ENCODE measurements at places on chromosomes 4 and X.
A peak's percentile ranks its signal among the peaks of the same experiment; 100 is the strongest.

DNA sequence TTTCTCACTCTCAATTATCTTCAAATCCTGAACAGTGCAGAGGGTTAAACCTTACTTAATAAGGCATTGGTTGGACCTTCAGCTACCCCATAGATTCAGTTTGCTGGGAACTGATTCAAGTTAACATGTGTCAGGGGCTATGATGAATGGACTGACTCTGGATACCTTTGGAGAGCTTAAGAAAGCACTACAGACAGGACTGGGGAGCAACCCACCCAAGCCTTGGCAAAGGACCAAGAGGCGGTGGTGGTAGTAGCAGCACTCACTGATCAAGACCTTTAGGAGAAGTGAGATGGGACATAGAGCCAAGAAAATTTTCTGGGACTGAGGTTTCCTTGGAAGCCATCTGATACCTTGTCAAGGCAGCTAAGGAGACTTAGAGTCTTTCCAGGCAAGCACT is 43.0 kb upstream of the TAPT1 start:
- DNase-seq: no peak

DNA sequence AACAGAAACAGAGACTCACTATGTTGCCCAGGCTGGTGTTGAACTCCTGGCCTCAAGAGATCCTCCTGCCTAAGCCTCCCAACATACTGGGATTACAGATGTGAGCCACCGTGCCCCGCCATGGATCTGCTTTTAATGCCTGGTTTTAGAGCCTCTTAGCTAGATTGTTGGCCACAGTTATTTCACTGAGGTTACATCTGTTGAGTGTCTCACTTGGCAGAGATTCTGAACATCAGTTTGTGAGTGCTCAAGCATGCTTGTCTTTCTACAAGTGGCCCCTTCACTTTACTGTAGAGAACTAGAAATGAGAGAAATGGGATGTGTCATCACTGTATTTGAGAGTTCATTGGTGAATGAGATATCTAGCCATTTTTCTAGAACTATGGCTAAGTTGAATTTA is 218.5 kb downstream of the APBB2 start:
- DNase-seq: no peak

DNA sequence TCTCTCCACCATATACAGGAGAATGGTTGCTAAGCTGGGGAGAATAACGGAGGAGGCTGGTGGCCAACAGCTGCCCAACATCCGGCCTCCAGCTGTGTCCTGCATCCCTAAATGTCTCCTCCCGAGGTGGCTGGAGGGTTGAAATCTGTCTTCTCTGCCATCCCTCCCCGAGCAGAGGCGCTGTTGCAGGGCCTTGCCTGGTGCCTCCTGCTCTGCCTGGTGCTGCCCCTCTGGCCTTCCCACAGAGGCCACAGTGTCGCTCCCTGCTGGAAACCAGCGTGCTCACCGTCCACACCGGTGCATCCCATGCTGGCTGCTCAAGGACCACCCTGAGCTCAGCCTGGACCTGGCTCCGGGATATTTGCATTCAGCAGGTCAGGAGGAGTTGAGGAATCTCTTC is 115.2 kb downstream of the ENPP6 start:
- no peak for DNase-seq

DNA sequence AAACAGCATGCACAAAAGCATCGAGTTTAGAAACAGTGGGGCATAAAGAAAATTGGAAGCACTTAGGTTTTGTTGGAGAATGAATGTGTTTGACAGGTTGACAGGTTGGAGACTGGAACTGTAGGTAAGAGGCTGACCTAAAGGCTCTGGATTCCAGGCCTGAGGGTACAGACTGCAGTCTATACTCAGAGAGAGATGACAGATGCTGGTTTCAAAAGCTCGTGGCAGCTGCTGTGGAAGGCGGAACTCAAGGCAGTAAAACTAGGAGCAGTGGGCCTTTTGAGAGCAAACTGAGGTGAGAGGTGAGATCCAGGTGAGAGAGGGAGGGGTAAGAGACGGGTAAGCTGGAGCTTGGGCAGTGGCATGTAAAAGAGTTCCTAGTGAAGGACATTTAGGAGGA is 415.2 kb downstream of the TRIML1 start:
- no peak for DNase-seq

GRCh38 chrX:100674705-100675104 is 30.7 kb downstream of the SRPX2 start:
- DNase-seq: no peak

DNA sequence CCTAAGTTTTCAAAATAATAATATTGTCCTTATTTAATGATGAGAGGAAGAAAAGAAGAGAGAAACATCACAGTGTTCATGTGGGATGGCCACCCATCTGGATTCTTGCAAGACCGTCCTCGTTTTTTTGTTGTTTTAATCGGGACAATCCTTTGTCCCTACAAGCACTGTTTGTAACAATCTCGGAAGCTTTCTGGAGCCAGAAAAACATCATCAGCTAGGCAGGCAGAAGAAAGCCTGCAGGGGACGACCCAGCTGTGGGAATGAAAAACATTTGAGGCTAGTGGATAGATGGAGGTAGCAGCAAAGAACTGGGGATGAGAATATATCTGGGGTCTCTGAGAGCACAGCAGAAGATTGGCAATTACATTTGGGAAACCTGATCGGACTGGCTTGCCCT is 105.6 kb downstream of the DKK2 start:
- no peak for DNase-seq

- DNase-seq: no peak
Observed at GRCh38 chrX:23008431-23009099, 8.8 kb downstream of the DDX53 start.

DNA sequence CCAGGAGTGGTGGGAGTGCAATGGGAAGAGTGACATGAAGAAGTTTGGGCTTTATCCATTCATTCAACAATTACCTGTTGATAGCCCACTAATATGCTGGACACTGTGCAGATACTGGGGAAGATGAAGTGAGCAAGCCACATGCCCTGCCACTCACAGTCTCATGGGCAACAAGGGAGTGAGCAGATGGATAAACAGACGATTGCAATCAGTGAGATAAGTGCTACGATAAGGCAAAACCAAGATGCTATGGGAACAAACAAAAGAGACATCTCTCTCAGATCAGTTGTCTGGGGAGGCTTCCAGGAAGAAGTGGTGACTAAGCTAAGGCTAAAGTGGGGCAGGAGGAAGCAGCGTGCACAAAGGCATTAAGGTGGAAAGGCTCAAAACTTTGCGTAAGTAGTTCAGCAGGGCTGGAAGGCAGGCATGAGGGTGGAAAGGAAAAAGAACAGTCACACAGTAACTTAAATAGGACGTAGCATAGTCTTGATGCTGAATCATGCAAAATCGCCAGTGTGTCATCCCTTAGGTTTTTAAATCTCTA is 31.7 kb downstream of the GAB3 start:
- no peak for DNase-seq

- DNase-seq: no peak
Observed at GRCh38 chr4:39287223-39287622, 78.9 kb downstream of the RFC1 start.

DNA sequence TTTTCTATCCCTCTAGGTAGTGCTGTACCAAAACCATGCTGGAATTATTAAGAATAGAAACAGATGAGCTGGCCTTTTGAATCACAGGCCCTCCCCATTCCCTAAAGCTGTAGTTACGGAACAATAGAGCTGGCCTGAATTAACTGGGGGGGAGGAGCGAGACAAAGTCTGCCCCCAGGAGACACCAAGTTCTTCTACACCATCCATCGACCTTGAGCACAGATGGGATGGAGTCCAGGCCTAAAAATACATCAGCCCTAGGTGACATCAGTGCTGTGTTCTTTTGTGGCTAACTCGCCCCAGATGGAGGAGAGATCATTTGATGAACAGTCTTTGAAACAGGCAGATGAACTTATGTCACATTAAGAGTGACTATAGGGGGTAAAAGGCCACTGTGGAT is 49.6 kb downstream of the LHFPL1 start:
- no peak for DNase-seq

- DNase-seq: no peak
Observed at GRCh38 chr4:174674305-174674840, 152.1 kb upstream of the HPGD start.

DNA sequence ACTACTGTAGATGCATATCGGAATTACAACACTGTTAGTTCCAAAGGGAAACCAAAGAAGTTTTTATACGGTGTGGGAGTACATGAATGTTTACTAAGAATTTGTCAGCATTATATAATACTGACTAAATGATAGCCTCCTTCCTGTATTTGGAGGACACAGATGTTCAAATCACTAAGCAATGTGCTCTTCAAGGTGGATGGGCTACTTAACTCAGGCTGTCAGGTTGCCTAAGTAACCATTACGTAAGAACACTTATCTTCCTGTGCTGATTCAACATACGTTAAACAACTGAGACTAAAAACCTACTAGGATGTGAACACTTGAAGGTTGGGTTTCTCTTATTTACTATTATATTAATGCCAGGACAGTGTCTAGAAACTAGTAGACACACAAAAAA is 81.9 kb upstream of the HPGD start:
- DNase-seq: no peak

DNA sequence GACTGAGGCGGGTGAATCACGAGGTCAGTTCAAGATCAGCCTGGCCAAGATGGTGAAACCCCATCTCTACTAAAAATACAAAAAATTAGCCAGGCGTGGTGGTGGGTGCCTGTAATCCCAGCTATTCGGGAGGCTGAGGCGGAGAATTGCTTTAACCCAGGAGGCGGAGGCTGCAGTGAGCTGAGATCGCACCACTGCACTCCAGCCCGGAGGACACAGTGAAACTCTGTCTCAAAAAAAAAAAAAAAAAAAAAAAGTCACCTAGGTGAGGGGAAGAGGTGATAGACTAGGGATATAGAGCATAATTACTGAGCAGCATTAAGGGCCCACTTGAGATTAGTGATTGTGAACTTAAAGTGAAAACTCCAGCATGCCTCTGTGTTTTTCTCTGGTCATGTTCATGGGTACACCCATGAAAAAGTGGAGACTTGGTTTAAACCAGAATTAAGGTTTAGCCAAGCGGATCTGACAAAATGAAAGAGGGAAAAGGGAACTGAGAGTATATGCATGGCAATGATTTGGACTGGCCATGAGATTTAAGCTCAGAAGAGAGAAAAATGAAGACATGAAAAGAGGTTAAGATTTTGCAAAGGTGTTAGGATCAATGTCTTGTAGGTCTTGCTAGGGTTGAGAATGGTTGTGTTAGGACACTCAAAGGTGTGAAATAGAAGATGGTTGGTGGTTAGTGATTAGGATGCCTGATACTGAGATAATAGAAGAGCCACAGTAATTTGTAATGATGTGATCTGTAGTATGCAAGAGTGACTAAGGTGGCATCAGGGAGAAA is 105.0 kb downstream of the RAB28 start:
- no peak for DNase-seq

GRCh38 chr4:47839259-47839658 is 1.4 kb upstream of the CORIN start:
- DNase-seq: peak; percentile 43

GRCh38 chrX:115696039-115696438 is 135.1 kb downstream of the PLS3 start:
- DNase-seq: no peak

GRCh38 chrX:86329174-86329573 is 180.9 kb downstream of the DACH2 start:
- no peak for DNase-seq

DNA sequence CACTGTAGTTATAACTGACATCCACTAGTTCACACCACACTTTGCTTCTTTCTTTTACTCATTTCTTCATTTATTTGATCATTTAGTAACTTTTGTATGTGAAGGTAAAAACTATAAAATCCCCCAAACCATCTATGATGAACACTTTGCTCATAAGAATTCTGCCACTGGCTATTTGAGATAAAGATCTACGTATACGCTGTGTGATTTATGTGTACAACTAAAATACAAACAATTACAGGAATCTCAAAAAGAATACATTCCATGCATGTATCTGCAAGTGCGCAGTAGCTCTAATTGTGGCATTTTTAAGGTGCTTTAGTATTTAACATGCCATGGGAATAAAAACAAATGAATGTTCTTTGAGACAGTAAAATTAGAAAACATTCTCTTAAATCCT is 156.9 kb upstream of the NAP1L5 start:
- DNase-seq: no peak

DNA sequence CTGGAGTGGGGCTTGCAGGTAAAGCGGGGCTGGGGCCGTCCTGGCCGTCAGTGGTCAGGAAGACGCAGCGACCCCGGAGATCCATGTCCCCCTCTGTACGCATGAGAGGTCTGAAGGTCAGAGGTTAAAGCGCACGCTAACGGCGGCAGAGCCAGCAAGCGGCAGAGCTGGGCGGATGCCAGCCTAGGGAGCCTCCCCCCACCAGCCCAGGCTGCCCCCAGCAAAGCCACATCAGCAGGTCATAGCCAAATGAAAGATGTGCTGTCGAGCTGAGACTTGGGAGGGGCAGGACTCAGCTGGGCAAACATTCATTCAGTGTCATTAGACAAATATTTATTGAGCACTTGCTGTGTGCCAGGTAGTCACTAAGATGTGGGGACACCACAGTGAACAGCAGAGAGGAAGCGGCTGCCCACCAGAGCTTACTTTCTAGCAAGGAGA is 593 bp upstream of the JAKMIP1 start:
- DNase-seq: no peak

GRCh38 chr4:184697956-184698355 is 35.9 kb downstream of the CENPU start:
- no peak for DNase-seq

- DNase-seq: no peak
Observed at GRCh38 chr4:125572601-125573000, 257.8 kb downstream of the FAT4 start.

DNA sequence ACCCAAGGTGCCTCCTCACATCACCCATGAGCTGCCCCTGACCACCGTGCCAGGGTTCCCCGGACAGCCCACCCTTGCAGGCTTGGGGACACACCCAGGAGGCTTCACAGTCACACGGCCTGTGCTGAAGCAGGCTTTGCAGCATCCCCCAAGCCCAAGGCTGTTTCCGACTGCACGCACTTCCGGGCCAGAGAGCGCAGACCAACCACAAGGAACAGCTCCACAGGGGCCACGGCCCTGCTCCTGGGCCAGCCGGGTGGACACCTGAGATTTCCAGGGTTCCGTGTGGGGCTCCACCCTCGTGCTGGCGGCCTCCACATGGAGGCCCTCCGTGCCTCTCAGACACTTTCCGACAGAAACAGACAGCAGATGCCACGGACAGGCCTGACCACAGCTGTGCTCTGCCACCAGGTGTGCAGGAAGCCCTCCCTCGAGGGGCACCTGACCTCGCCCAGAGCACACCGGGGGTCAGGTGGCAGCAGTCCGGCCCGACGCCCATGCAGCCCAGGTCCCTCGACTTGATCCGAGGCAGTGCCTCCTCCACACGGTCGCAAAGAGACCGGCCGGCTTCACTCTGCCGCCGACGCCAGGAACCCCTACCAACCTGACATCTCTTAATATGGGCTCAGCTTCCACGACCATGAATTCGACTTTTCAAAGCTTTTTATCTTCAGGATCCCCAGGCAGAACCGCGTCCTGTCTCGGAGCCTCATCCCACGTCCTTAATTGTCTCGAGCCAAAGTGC is 8.0 kb downstream of the CTBP1 start:
- no peak for DNase-seq

DNA sequence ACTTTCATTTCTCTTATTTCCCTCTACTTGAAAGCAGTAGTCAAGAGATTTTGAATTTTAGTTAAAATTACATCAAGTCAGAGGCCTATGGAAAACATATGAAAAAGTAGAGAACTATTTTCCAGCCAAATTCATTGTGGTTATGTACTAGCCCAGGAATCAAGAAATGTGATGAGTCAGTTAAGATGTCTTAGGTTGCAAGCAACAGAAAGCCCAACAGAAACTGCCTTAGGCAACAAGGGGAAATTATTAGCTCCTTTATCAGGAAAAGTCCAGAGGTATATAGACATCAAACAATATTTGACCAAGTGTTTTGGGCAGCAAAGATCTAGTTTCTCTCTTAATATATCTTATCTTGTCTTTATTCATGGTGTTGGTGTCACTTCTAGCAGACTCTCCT is 37.8 kb upstream of the FRMD7 start:
- DNase-seq: no peak

GRCh38 chr4:77062856-77063255 is 12.9 kb downstream of the CCNI start:
- no peak for DNase-seq
